CD4-positive, alpha-beta T cell treated with Interleukin-2 at 100 ng/mL for 4 hours (primary cell): ENCODE measurements at places on chromosomes 3 and 15.
A peak's percentile ranks its signal among the peaks of the same experiment; 100 is the strongest.

DNA sequence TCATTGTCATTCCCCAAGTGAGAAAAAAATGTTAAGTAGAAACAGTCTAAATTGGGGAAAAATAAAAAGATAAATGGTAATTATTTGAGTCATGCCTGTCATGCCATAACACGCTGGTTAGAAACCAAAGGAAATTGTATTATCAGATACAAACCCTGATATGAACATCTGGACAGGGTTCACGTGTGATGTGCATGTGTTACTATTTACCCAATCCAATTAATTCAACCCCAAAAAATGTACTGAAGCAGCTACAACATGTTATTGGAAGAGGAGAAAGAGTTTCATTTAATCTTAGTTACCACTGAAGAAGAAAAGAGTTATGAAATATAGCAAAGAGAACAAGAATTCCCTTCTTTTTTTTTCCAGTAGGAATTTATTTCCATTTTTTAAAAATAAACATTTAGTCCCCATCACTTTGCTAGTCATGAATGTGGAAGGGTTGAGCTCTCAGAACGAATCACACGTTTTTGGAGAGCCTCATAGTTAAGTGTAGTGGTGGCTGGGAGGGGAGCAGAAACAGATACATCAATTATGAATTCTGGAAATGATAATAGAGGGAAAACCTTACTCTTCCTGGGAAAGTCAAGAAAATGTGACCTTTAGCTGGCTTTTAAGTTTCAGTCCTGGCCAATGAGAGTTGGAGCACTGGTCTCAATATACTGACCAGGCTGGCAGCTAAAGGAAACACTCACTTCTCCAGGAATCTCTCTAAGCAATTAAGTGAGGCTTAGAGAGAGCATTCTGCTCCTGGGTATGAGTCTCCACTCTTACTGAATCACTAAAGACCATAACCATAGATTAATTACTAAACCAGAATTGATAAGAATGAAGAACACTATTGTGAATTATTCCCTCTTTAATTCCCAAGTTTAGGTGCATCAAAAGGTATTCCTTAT is 796.5 kb downstream of the GRM7 start:
- DNase-seq: no peak

GRCh38 chr3:1726741-1727140 is 371.9 kb upstream of the CNTN4 start:
- DNase-seq: no peak

- no peak for DNase-seq
These were observed 8.5 kb downstream of the TBC1D2B start for GRCh38 chr15:78069052-78069414.

DNA sequence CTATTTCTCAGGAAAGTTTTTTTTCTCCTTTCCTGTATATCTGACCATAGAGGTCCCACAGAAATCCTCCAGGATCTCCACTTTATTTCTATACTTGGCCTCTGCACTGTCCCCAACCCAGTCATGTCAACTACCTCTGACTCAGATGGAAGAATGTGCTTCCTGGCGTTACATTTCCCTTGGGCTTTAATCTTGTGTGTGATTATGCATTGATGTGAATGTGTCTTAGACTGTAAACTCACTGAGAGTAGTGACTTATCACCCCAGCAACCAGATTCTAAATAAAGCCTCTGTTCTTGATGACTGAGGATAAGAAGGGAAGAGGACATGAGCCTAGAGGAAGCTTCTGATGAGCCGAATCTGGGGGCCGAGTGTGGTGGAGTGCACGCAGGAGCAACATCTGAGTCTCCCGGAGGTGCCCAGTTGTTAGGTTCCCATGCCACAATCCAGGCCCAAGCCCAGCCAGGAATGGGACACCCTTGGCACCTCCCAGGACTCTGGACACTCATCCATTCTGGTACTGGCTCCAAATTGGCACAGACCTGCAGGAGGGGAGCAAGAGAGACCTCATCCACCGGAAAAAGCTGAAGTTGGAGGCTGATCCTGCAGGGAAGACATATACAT is 32.1 kb upstream of the HEG1 start:
- DNase-seq: no peak

DNA sequence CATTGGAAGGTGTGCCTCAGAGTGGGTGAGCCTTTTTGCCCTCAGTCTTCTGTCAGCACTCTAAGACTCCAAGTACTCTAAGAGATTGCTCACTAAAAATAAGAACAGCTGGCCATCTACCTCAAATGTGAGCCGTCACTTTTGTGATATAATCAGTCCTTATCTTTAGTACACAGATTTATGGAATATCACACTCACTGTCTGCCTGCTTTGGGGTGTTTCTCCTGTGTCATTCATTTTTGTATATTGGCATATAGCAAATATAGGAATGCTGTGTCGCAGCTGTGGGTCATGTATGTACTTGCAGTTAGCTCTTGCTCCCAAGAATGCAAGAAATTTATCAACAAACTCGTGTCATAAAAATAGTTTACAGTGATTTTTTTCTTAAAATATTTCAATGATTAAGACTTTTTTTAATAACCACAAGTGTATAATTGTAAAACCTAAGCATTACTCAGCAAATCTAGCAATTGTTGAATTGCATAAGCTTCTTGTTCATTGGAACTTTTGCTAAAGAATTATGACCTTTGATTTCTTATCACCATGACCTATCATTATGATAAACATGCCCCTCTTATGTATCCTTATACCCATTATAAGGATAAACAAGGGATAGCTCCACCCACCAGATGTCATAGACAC is 18.8 kb downstream of the SETD5 start:
- DNase-seq: no peak

DNA sequence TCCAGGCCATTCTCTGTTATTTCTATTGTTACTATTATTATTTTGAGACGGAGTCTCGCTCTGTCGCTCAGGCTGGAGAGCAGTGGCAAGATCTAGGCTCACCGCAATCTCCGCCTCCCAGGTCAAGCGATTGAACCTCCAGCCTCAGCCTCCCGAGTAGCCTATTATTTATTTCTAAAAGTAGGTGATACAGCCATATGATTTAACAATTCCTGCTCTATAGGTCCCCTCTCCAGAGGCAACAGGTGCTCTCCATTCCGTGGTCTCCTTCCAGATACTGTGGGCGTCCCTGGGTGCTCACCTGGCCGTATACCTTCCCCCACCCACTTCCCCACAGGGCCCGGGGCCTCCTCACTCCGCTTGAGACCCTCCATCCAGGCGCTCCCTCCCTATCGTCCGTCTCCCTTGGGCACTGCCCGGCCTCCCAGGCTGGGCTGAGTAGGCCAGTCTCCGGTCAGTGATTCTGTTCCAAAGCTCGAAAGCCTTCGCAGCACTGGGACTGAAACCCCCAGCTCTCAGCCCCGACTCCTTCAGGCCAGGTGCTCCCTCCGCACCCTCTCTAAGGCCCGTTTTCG is 708 bp upstream of the PTPN23 start:
- DNase-seq: no peak

DNA sequence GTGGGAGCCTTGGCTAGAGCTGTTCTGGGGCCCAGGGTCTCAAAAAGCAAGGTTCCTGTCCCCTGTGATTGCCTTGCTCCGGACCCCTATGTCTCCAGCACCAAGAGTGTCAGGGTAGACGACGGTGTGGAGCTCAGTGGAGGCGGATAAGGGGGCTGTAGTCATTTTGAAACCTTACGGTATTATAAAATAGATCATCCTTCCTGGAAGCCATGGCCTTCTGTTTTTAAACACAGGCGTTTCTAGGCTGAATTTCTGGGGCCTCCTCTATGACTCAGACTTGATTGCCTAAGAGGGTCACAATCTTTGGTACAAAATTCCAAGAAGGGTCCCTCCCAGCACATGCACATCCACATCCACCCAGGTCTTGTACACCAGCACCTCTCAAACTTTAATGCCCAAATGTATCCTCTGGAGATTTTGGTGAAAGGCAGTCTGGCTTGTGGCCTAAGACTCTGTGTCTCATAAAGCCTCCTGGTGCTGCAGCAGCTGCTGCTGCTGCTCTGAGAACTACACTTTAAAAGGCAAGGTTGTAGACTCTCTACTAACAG is 70.5 kb upstream of the XCR1 start:
- DNase-seq: peak; percentile 87

- DNase-seq: peak; percentile 45
These were observed 21.7 kb downstream of the CCR9 start for GRCh38 chr3:45907769-45908705.

GRCh38 chr15:19987389-19988048 is 554.1 kb downstream of the GOLGA6L6 start:
- no peak for DNase-seq

DNA sequence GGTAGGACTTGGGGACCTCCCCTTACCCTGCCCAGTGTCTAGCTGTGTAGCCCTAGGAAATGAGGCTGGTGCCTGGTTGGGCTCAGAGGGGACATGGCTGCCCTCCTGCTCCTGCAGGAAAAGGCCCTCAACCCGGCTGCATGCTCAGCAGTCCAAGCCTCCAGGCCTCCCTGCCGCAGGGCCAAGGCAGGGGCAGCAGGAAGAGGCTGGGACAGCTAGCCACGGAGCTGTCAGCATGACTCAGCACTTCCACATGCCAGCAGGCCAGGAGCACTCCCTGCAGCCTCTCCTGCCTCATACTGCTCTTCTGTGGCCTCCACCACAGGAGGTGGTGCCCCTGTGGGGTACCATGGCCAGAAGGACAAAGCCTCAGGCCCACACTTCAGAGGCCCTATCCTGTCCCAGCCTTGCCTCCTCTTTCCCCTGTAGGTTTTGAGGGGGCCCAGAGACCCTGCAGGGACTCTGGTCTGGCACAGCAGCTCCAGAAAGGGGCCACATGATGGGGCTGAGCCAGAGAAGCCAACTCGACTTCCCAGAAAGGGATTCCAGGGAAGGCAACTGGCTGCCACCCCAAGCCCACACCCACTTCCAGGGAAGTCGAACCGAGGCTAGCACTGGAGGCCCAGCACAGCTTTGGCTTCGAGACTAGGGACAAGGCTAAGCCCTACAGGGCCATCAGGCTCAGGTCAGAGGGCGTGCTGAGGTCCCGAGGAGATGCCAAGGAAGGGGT is 19.5 kb downstream of the TKT start:
- no peak for DNase-seq

- DNase-seq: no peak
These were observed 5.9 kb upstream of the ABHD10 start for GRCh38 chr3:111972891-111973290.

DNA sequence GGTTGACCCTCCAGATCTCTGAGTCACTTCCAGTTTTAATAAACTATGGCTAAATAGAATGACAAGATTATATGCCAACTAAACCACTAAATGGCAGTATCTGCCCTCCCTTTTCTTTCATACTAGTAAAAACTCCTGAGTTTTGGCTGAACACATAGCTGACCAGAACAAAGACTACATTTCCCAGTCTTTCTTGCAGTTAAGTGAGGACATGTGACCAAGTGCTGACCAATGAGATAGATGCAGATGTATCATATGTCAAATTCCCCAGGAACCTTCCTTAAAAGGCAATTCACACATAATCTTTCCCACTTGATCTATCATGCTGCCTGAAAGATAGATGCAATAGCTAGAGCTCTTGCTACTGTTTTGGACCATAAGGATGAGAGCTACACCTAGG is 191.3 kb downstream of the SHOX2 start:
- no peak for DNase-seq

DNA sequence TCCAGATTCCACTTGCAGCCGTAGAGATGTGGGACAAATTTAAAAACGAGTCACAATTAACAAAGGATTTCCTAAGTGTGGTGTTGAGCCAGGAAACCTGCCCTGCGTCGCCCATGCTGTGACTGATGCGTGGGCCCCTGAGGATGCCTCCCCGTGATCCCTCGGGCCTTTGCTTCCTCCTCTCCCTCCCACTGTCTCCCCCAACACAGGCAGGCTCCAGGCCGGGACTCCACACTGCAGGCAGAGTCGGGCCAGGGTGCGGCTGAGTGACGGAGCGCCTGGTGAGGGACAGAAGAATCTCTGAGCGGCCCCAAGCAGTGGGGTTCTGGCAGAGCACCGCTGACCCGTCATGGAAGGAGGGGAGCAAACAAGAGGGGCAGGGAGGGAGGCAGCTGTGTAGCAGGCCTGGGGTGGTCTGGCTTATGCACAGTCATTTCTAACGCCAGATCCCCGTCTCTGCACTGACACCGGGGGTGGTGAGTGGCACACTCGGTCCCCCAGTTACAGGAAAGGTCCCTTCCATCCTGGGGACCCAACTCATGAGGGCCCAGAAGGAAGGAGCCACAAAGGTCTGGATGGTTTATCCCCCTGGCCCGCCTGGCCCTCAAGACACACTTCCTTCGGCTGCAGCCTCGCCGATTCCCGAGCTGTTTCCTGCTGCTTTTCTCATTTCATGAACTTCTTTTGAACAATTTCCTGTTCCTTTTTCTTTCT is 91.0 kb downstream of the XXYLT1 start:
- DNase-seq: no peak

- DNase-seq: no peak
These were observed 54.4 kb downstream of the DCUN1D1 start for GRCh38 chr3:182925944-182926337.

GRCh38 chr15:101126618-101127505 is 125.0 kb downstream of the CHSY1 start:
- DNase-seq: no peak

- DNase-seq: no peak
These were observed 228.7 kb downstream of the VPS13C start for GRCh38 chr15:61831505-61831921.

GRCh38 chr15:57017024-57017423 is 98.6 kb downstream of the TCF12 start:
- DNase-seq: no peak

GRCh38 chr3:37504583-37505357 is 330.4 kb upstream of the LRRFIP2 start:
- DNase-seq: no peak

- no peak for DNase-seq
These were observed 442.4 kb upstream of the RARB start for GRCh38 chr3:24985668-24986067.

- DNase-seq: no peak
These were observed 688.1 kb downstream of the ZNF385D start for GRCh38 chr3:21062831-21063294.

DNA sequence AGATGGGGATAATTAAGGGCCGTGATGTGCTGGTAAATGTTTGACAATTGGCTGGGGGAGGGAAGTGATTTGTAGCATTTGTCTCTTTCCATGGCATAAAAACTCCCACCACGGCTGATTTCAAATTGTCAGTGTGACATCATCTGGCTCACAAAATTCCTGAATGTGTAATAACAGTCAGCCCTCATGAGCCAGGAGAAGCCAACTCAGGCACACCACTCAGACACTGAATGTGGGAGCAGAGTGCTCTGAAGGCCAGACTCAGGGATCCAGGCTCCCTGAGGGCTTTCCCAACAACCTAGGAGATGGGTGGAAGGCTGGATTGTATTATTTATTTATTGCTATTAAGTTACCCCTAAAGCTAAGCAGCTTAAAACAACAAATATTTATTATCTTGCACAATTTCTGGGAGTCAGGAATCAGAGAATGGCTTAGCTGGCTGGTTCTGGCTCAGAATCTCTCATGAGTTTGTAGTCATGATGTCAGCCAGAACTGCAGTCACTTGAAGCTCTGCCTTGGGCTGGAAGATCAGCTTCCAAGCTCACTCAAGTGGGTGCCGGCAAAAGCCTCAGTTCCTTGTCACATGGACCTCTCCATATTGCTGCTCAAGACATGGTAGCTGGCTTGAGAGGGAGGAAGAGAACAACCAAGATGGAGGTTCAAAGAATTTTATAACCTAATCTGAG is 6.5 kb upstream of the CPEB1 start:
- no peak for DNase-seq
